ENCODE measurements at places on chromosomes 5 and 9.
A peak's percentile ranks its signal among the peaks of the same experiment; 100 is the strongest.

- no peak for DNase-seq
Measured at GRCh38 chr9:91657501-91657900, 233.9 kb upstream of the NFIL3 start.

DNA sequence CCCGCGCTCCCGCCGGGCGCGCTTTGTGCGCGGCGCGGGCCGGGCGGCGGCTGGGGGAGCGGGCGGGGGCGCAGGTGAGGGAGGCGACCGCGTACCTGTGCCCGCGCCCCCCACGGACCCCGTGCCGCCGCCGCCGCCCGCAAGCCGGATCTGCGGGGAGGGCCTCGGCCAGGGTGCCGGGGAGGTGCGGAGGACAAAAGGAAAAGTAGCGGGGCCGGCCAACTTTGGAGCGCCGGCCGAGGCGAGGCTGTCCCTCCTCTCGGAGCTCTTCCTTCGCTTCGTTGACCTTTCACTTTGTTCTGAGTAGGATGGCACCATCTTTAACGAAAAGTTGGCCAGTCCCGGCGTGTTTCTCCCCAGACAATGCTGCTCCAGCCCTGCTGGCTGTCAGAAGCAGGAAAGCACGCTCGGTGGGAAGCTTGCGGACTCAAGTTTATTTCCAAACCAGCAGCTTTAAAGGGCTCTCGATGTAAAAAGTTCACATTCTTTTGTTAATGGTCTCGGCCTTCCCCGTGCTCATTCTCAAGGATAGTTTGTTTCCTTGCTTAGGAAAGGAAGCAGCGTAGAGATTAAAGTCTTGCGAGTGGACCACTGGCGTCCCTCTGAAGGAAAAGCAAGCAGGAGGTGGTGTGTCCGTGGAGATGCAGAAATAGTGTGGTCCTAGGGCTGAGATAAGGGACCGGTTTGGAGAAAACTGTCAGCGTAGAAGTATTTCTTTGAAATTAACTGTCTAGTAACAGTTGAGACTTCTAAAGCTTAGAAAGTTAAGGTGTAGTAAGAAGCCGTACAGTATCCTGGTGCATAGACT is 639 bp downstream of the EHMT1 start:
- DNase-seq, result no peak

DNA sequence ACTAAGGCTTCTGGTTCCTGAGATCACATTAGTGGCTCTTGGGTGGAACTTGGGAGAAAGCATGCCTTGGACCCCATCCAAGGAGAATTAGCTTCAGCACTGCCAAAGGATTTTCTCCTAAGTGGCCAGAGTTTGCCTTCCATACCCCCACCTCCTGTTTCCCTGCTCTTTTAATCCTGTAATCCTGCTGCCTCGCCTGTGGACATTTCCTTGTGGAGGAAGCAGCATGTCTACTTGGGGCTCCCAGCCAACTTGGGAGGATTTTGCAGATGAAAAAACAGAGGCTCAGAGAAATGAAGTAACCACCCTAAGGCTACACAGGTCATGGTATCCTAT is 1.6 kb downstream of the ARSI start:
- no peak for DNase-seq

DNA sequence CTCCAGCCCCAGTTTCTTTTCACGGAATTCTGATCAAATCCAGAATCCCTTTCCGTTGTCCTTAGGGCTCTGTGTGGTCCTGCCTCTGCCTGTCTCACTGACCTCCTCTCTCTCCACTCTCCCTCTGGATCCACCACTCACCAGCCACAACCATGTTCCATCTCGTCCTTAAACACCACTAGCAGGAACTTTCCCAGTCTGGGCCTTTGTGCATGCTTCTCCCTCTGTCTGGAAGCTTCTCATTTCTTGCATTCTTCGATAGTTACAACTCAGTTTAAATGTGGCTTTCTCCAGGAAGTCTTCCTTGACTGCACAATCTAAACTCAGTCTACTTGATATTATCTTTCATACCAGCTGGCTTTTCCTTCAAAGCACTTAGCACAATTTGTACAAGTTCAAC is 117.7 kb upstream of the MSX2 start:
- no peak for DNase-seq

DNA sequence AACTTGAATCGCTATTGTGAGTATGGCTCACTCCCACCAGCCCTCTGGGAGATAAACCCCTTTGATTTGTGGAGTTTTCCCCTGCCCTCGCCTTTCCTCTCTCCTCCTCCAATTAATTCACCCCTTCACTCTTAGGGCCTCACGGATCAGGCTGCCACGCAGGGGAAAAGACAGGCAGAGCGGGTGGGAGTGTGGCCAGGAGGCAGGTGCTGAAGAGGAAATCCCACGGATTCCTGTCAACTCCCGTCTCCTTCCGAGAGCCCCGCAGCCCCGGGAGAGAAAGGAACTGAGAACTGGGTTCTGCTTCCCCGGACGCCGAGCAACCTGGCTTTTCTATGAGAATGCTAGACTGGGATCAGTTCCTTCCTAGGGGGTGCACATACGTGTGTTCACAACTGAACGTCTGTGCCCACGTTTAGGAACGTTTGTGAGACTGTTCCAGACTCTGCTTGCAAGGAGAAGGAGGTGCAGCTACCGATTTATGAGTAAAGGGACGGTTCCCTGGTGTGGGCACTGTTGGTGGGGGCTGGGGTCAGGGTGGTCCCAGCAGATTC is 314.5 kb upstream of the TLE4 start:
- DNase-seq, result no peak

- no peak for DNase-seq
Measured at GRCh38 chr5:131627207-131627865, 7.7 kb downstream of the RAPGEF6 start.

GRCh38 chr9:111008158-111009075 is 29.9 kb downstream of the LPAR1 start:
- DNase-seq, result no peak

DNA sequence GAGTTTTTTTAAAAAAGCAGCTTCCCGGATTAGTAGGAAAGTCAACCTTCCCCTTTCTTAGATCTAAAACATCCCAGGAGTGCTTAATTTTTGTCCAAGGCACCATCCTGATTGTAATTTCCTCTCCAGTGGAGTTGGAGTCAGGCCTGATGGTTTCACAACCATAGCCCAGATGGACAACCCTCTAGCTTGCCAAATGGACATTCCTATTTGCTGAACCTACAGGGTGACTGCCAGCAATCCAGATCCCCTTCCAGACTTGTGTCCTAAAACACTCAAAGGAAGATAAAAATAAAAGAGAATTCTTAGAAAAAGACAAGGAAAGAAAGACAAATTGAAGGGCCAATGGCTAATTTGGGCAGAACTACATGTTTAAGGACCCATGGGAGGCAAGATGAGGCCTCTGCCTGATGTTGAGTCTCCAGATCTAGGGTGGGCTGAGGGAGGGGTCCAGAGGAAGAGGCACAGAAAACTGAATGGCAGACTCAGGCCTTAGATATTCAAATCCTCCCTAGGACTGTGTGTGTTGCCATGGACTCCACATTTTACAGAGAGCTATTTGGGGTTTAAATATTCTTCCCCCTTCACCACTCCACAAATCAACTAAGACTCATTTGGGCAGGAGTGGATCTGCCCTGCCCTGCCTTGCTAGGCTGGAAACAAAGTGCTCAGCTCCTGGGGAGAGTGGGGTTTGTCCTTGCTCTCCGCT is 38.5 kb upstream of the SLC44A1 start:
- no peak for DNase-seq

DNA sequence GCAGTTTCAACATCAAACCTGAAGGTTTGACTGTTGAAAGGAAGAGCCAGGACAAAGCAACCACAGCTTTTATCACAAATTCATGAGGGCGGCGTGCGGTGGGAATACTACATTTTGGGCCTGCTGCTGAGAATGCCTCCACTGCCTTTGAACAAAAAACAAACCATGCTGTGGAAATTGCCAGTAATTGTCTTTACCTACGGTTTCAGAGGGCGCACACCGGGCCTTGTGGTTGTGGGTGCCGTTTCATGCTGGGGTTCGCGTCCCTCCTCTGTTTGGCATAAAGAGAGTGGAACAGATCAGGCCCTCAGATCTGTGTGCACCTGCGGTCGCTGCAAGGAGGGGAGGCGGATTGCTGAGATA is 27.6 kb upstream of the TCF7 start:
- peak; percentile 75 for DNase-seq

GRCh38 chr9:100186356-100186755 is 87.3 kb downstream of the INVS start:
- no peak for DNase-seq

DNA sequence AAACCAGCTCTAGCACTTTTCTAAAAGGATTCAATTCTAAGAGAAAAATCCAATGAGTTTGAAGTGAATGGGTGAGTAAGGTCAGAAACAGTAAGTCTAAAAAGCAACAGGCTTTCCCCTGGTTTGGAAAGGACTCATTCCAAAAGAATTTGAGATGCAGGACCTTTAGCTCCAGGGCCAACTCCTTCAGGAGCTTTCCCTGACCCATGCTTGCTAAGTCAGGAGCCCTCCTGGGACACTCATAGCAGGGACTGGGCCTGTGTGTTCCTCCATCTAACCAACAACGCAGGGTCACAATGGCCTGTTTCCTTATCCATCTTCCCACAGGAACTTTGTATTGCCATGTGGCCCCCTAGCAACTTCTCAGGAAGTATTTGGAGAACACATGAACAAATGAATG is 198.8 kb downstream of the FRMD3 start:
- no peak for DNase-seq

DNA sequence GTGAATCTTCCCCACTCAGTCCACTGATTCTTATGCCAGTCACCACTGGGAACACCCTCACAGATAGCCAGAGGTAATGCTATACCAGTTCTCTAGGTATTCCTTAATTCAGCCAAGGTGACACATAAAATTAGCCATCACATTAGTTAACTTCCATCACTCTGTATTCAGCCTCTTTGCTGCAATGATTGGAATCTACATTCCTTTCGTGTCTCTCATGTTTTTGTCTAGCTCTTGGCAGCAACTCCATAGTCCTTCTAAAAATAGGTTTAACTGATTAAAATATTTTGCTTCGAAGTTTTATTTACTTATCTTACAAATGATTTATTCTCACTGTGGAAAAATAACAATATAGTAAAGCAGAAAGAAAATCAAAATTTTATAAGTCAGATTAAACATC is 19.6 kb upstream of the RNF20 start:
- no peak for DNase-seq

- DNase-seq, result no peak
Measured at GRCh38 chr5:126810596-126811380, 33.9 kb downstream of the LMNB1 start.

DNA sequence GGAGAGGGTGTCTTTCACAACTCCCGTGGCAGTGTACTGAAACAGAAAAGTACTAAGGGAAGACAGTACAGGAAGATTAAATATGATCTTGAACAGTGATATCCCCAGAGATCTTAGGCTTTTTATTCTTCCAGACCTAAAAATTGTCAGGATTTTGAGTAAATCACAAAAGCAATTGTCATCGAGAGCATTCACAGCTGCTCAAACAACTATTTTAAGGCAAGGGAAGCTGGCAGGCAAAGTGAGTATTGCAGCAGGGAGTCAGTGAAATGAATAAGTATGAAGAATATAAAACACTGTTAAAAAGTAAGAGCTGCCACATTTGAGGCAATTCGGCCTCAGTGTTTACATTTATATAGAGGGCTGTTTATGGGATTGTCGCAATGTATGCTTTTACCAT is 479.0 kb downstream of the CAAP1 start:
- DNase-seq, result no peak

DNA sequence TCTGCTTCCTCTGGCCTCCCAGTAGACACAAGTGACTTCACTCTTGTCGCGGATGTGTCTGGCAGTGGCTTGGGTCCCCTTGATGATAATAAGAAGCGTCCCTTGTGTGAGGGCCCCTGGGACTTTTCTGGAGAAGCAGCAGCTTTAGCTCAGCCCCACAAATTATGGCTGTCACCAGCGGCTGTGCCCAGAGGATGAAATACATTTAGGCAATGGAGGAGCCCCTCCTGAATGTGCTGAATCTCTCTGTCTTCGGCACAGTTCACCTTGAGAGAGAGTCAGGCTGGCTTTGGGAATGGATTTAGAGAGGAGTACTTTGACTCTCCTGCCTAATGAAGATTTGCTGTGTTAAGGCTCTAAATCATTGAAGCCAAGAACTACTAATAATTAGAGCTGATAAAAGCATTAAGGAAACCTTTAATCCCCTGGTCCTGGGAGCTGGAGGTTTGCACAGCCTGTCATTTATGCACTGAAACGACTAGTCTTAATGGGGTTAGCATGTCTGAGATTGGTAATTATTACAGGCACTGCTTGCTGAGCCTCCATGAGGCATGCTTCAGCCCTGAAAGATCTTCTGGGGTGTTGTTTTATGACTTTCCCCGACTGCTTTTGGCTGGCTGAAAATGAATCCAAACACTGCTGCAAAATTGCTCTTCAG is 127.0 kb downstream of the TENT4A start:
- no peak for DNase-seq
